ENCODE measurements at places on chromosomes 3 and 15.

DNA sequence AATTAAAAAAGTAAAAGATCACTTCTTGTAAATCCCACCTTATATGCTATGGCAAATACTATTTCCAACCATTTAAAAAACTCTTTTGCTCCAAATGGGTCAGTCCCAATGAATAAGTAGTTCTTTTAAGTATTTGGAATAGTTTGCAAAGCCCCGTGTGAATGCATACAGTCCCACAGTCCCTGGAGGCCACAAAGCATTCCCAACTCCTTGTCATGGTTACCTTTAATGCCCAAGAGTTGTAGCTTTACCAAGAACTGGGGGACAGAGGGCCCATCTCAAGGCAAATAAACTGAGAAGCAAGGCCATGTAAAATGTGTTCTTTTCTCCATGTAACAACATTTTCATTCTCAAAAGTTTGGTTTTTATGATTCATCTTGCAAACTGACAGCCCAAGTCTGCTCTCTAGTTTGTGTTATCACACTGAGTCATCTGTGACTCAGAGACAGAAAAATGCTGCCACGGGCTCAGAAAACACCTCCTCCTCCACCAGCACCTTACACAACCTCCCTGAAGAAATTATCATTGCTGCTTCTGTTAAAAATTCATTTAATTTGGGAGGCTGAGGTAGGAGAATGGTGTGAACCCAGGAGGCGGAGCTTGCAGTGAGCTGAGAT lies 336.2 kb downstream of the ERC2 start:
- peak overlapping the region; percentile 8 for H3K27ac ChIP-seq
- peak; percentile 85 for ATAC-seq
- H3K4me1 ChIP-seq: no peaks in the 10 kb centered on the region

DNA sequence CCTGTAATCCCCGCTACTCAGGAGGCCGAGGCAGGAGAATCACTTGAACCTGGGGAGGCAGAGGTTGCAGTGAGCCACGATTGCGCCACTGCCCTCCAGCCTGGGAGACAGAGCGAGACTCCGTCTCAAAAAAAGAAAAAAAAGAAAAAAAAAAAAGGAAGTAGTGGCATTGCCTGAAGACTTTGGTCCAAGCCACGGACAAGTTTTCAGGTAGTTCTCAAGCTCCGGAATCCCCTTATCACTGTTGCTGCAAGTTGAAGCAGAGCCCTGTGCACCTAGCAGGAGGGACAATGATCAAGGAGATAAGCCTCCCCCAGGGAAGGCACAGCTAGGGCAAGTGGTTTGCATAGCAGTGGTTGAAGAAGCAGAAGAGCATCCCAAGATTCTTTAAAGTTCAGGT lies 97.6 kb downstream of the MEX3B start:
- no peak overlapping the region for H3K4me3 ChIP-seq
- no peak for ATAC-seq
- H3K36me3 ChIP-seq: no peaks in the 10 kb centered on the region
- no peaks in the 10 kb centered on the region for H3K4me1 ChIP-seq

- H3K36me3 ChIP-seq: no peaks in the 10 kb centered on the region
- no peak overlapping the region for H3K27ac ChIP-seq
- ATAC-seq: no peak
- H3K4me1 ChIP-seq: no peaks in the 10 kb centered on the region
- H3K4me3 ChIP-seq: no peak overlapping the region
Observed at GRCh38 chr3:194933465-194933864, 247.8 kb downstream of the FAM43A start.

- H3K4me1 ChIP-seq: no peaks in the 10 kb centered on the region
- H3K36me3 ChIP-seq: no peaks in the 10 kb centered on the region
- no peak for ATAC-seq
- no peak overlapping the region for H3K27ac ChIP-seq
- no peaks in the 10 kb centered on the region for H3K27me3 ChIP-seq
Observed at GRCh38 chr3:52430416-52430810, 14.5 kb downstream of the SEMA3G start.

GRCh38 chr15:74957476-74958035 lies 984 bp upstream of the RPP25 start:
- no peak for ATAC-seq
- H3K27me3 ChIP-seq: peaks cover 66% of the 10 kb centered on the region
- no peaks in the 10 kb centered on the region for H3K36me3 ChIP-seq
- no peaks in the 10 kb centered on the region for H3K4me1 ChIP-seq
- peak overlapping the region; percentile 67 for H3K27ac ChIP-seq

- H3K27ac ChIP-seq: no peak overlapping the region
Observed at GRCh38 chr3:144415492-144415891, 443.9 kb downstream of the DIPK2A start.

DNA sequence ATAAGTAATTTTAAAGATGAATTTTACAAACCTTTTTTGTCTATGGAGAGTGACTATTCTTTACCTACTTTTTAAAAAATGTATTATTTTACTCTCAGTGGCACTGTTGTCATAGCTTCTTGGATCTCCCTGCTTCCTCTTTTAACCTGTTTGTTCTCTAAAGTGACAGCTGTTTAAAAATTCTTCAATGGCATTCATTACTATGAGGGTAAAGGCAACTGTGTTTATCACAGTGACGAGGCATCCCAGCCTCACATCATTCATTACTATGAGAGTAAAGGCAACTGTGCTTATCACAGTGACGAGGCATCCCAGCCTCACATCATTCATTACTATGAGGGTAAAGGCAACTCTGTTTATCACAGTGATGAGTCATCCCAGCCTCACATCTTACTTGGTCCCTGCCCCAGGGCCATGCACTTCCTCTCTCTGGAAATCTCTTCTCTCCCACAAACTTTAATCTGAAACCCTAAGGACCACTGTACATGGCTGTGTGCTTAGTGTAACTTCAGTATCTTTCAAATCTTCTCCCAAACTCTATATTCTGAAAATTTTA lies 101.7 kb upstream of the ZNF717 start:
- no peaks in the 10 kb centered on the region for H3K27me3 ChIP-seq
- no peak overlapping the region for H3K4me3 ChIP-seq
- no peak for ATAC-seq
- H3K27ac ChIP-seq: no peak overlapping the region
- H3K4me1 ChIP-seq: no peaks in the 10 kb centered on the region
